Activated T-cell treated with anti-CD3 and anti-CD28 coated beads, Interleukin-2, amount 50 U/mL, for 48 hours (primary cell): ENCODE measurements at places on chromosomes 1 and 21.

GRCh38 chr1:162317621-162318020, 59.0 kb downstream of the SPATA46 start:
- DNase-seq, result no peak

- no peak for DNase-seq
Observed at GRCh38 chr1:13929313-13929712, 229.3 kb downstream of the PRDM2 start.

DNA sequence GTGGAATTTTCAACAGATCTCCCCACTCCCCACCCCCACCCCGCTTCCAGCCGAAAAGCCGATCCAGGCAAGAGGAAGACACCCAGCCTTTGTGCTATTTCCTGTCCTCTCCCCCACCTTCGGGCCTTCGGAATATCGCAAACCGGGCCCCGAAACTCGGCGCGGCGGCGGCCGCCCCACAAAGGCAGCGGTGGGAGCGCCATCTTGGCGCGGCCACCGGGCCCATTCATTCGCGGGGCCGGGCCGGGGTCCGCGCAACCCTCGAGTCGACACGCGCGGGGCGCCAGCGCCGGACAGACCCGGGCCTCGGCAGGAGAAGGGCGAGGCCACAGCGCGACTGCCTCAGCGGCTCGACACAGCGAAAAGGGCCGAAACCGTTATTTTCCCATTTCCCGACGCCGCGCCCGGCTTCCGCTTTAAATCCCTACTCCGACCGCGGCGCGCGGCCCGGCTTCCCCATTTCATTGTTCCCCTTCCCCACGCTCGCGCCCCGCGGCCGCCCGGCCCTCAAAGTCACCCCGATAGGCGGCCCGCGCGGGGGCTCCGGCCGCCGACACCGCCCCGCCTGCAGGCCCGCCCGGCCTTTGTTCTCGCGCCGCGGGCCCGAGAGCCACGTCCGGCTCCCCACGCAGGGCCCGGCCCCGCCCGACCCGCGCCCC, 911 bp downstream of the GNB1 start:
- DNase-seq, result peak; percentile 60

DNA sequence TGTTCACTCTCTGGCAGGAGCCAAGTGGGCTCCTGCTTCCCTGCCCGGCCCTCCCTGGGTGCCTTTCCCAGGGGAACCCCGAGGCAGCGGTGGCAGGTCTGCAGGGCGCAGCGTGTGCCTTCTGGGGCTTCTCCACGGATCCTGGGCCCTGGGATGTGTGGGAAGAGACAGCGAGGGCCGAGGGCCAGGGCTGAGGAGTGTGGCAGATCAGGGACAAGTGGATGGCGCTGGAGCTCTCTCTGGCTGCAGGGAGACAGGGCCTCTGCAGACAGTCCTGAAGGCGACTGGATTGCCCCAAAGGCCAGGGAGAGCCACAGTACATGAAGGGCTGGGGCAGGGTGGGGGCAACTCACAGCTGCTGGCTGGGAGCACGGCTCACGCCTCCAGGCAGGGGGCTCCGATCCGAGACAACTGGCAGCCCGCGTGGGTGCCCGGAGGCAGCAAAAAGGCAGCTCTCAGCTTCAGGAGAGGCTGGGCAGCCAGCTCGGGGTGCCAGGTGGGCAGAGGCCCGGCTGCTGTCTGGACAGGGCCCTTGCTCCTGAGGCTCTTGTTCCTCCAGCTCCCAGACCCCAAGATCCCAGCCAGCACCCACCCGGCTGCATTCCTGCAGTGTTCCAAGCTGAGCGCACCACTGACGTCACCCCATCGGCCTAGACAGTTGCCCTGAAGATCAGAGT, 16.0 kb downstream of the MORN1 start:
- no peak for DNase-seq

DNA sequence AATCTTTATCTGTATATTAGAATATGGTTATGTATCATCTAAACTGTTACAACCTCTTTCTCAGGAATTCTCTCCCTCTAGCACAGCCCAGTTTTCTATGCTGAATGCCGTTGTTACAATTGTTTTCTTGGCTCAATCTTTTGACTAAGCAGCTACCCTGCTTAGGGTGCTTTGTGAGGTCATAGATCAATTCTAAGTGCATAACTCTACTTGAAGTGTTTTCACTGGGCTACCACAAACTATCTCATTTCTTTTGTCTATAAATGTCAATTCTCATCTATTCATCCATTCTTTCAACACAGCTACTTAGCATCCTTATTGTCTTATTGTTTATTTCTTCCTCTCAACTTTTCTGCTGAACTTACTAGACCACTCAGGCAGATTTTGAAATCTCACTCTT, 77.1 kb downstream of the CEP350 start:
- DNase-seq, result no peak
